OCI-LY7 (cell line): ENCODE measurements at places on chromosomes 11 and 22. TPM values are rescaled to one million over a fixed set of nuclear protein-coding genes. Genes with fewer than 3 reads are reported as not detected.

The VSIG10L2 gene
- total RNA-seq = not detected in 2 replicates

The EHD1 gene
- 153 and 177 TPM in 2 replicates for total RNA-seq

The HDHD5 gene
- 60.3 and 77.4 TPM in 2 replicates for total RNA-seq

The LRRC32 gene
- total RNA-seq = 15.0 and 25.3 TPM in 2 replicates

The DEPDC7 gene
- total RNA-seq = 1.5 and 1.6 TPM in 2 replicates

The CRYBB2 gene
- total RNA-seq = not detected in 2 replicates

The LINC01488 gene
- not detected in 2 replicates for total RNA-seq

The OR56A1 gene
- not detected in 2 replicates for total RNA-seq

The KDM2A gene
- total RNA-seq = 62.5 and 66.2 TPM in 2 replicates

- DNase-seq = no peak
These were observed 27.9 kb downstream of the PARVB start for GRCh38 chr22:44051961-44052360.

- DNase-seq = no peak
These were observed 15.6 kb upstream of the FXYD2 start for GRCh38 chr11:117839936-117840813.

DNA sequence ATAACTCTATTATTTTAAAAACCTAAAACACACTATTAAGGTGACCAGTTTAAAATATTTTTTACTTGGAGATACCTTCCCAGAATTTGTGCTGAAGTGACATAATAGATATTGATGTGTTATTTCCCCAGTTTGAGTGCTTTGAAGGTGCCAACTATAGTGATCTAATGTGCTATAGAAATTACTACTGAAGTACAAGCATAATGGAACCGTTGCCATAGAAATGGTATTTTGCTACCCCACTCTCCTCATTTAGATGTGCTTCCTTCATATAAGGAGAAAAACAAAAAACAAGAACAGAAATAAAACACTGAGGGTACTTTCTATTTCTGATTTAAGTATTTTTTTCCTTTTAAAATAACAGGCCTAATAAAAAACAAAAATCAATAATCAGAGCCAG is 19.2 kb downstream of the DDI1 start:
- no peak for DNase-seq

DNA sequence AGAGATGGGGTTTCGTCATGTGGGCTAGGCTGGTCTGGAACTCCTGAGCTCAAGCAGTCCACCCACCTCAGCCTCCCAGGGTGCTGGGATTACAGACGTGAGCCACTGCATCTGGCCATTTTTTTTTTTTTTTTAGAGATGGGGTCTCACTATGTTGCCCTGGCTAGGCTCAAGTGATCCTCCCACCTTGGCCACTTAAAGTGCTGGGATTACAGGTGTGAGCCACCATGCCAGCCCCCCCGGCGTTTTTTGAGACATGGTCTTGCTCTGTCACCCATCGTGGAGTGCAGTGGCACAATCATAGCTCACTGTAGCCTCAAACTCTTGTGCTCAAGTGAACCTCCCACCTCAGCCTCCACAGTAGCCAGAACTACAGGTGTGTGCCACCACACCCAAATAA is 16.5 kb downstream of the RHBDD3 start:
- no peak for DNase-seq

DNA sequence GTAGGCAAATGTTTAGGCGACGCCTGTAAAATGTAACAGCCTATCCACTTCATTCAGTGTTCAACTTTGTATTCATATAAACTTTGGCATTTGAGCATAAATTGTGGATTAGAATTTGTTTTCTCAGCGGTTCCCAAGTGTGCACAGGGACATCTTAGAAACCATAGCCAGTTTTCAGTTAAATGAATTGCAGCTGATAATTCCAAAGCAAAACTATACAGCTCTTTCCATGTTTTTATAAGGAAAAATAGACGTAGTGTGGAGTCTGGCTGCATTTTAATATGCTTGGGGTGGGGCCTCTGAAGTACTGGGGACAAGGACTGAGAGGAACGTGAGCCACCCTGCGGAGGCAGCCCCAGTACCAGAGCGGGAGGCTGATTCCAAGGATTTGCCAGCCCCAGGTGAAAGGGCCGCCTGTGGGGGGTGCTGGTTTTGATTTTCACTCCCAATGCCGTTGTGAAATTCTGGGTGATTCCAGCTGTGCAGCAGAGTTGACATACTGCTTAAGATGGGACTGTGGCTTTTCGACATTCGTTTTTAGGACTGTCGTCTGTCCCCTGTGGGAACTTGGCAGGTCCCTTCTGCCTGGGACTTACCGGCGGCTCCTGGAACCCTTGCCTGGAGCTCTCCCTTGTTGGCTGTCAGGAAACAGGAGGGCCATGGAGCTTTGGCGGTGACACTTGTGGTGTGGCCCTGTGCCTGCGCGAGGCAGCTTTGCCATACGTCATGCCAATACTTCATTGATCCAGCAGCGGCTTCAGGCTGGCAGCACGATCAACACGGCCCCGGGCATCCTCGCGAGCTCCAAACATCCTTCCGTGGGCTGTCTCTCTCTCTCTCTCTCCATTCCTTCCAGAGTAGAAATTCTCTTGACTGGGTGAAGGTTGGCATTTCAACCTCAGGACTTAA is 370.9 kb downstream of the TBC1D22A start:
- no peak for DNase-seq

GRCh38 chr22:49789289-49790141 is 38.2 kb downstream of the BRD1 start:
- no peak for DNase-seq

GRCh38 chr11:100687630-100688395 is 725 bp downstream of the ARHGAP42 start:
- DNase-seq = no peak

GRCh38 chr22:39429916-39430575 is 26.8 kb upstream of the MGAT3 start:
- DNase-seq = no peak

DNA sequence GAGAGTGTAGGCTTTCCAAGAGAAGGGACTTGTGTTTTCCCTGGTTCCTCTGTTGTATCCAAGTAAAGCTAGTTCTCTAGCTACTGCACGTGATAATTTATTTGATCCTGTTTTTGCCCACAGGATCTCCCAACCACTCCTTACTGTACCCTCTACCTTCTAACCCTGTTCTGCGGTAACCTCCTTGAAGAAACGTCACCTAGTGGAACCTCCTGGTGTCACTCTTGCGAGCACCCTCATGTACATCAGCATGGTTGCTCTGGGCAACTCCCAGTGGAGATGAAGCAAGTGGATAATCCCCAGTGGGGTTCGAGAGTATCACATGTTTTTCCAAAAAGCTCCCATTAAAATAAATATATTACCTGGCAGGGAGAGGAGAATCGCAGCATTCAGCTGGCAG is 108.9 kb upstream of the CLMP start:
- peak; percentile 55 for DNase-seq

- no peak for DNase-seq
These were observed 38.3 kb downstream of the NCAM1 start for GRCh38 chr11:112999520-112999919.

- no peak for DNase-seq
These were observed 175.1 kb downstream of the SWAP70 start for GRCh38 chr11:9838961-9839360.

DNA sequence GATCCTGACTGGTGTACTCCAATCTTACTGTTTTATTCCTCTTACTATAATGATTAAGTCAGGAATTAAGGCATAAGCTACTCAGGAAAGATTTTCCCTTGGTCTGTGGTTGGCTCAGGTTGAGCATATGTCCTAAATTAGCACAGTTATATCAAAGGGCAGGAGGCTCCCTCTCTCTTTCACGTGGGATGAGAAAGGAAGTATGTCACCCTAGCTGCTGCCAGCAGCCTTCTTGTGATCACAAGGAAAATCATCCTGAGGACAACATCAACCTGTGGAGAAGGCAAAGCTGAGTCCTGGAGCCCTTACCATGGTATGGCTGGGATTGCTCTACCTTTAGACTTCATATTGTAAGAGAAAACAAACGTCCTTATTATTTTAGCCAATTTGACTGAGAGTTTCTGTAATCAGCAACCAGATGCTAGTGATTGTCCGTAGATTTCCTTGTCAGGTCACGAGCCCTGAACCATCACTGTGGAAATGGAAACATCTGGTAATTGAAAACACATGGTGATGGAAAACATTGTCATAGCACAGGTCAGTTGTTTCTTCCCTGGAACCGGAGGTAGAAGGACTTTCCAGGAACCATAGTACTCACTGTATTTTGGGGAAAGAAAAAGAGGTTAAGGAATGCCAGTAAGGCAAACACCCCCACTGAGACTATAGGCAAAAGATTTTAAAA is 40.6 kb upstream of the DEUP1 start:
- no peak for DNase-seq

GRCh38 chr11:121104312-121104762 is 3.3 kb downstream of the TECTA start:
- DNase-seq = no peak

DNA sequence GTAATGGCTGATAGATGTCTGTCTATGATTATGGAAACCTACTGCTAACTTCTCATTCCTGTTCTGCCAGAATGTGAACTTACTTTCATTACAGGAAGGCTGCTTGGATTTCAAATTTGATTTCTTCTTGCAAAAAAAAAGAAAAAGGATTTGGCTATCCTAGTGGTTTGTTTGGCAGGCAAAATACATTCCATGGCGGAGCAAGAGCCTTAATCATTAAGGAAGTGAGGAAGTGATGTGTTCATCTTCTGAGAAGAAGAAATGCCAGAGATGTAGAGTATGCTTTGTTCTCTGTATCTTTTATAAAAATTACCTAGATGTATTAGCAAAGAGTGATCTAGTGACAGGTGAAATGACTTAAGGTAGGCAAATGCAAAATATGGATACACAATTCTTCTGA is 356.3 kb downstream of the SOX6 start:
- no peak for DNase-seq

- DNase-seq = no peak
These were observed 258.3 kb upstream of the ANO3 start for GRCh38 chr11:26073646-26074045.

- no peak for DNase-seq
These were observed 53.8 kb downstream of the FLRT1 start for GRCh38 chr11:64089493-64089892.

- no peak for DNase-seq
These were observed 54.4 kb upstream of the DRD2 start for GRCh38 chr11:113529606-113530005.

- DNase-seq = no peak
These were observed 44.6 kb upstream of the ZBED5 start for GRCh38 chr11:10902301-10903063.

- DNase-seq = no peak
These were observed 45.6 kb downstream of the CD82 start for GRCh38 chr11:44611088-44611487.

DNA sequence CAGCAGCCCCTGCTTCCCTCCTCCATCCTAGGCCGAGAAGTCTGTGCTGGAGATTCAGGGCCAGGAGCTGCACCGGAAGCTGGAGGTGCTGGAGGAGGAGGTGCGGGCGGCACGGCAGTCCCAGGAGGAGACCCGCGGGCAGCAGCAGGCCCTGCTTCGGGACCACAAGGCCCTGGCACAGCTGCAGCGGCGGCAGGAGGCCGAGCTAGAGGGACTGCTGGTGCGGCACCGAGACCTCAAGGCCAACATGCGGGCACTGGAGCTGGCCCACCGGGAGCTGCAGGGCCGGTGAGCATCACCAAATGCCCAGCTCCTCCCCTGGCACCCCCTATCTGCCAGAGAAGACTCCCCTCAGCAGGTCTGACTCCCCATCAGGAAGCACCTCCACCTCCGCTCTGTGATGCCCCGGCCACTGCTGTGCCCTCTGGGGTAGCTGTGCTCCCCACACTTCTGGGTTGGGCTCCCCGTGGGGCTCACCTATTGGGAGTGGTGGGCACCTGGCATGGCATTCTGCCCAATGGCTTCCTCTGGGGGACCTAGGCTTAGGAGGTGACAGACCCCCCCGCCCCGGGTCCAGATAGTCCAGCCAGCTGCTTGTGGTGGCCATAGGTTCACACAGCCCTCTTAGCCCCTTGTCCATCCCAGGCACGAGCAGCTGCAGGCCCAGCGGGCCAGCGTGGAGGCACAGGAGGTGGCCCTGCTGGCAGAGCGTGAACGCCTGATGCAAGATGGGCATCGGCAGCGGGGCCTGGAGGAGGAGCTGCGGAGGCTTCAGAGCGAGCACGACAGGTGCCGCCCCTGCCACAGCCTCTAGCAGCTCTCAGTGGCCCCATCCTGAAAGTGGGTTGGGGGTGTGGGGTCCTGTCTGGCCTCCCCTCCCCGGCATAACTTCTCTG is 6.6 kb upstream of the RPS6KA4 start:
- no peak for DNase-seq

GRCh38 chr11:74466916-74467885 is at the start of gene KCNE3:
Gene KCNE3 (minus strand): TSS chr11:74467549. CDS start chr11:74457563, 9,986 bp downstream.
- DNase-seq = no peak

- no peak for DNase-seq
These were observed 292.0 kb downstream of the TBC1D22A start for GRCh38 chr22:47054231-47055072.

GRCh38 chr11:22415476-22415875 is 77.3 kb downstream of the SLC17A6 start:
- DNase-seq = no peak

DNA sequence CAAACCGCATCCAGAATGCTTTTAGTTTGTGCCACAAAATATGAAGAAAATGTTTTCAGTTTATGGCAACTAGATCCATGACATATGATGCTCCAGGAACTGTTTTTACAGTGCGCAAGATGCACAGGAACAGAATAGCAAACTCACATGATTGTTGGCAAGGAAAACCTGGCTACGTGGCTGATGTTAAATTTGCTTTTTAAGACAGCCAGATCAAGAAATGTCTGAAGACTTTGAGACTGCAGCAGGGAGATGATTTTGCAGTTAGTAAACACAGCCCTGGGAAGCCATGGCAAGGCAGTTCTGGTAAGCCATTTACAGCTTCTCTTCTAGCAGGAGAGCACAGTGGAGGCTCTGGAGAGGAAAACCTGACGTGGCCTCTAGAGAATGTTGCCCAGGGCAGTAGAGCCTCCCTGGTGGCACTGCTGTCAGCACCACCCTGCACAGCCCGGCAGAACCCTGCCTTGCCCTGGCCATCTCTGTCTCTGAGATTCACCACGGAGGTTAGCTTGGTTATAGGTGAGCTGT is 69.8 kb upstream of the TNRC6B start:
- peak; percentile 9 for DNase-seq

DNA sequence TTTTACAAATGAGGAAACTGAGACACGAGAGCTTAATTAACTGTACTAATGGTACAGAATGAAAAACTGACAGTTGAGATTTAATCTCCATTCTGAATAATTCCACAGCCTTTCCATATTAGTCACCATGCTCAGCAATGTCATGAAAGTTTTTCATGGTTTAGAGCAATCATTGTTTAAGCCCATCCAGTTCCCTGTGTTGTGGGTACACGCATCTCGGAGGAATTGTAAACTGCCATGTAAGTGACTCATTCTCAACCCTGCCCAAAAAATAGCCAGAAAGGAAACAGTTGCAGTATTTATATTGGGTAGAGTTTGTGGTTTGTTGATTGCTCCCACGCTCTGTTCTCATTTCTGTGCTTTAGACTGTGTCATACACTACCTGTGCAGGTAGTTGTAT is 1790.8 kb downstream of the LRRC4C start:
- no peak for DNase-seq

DNA sequence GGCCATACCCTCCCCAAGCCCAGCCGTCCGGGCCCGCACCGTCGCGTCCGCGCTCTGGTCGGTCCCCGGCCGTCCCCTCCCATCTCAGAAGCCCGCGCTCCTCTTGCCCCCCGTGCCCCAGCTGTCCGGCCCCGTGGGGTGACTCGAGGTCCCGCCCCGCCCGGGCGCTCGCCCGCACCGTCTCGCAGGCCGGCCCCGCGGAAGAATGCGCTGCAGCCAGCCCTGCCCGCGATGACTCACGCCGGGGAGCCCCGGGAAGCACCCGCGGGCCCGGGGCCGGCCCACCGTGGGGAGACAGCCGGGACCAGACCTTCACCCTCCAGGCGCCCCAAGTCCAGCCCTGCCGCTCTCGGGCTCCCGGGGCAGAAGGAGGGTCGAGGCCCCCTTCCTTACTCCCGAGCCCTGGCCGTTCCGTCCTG is 320 bp upstream of the PHLDA2 start:
- no peak for DNase-seq

- DNase-seq = peak; percentile 80
These were observed at the start of gene CDC42BPG for GRCh38 chr11:64844330-64845128. Gene CDC42BPG (minus strand): TSS chr11:64844653. CDS start chr11:64844569, 84 bp downstream.
